Left lobe of liver (tissue), 2 donors: ENCODE measurements at places on chromosomes 2 and 18. TPM values are rescaled to one million over a fixed set of nuclear protein-coding genes. Genes with fewer than 3 reads are reported as not detected.

DNA sequence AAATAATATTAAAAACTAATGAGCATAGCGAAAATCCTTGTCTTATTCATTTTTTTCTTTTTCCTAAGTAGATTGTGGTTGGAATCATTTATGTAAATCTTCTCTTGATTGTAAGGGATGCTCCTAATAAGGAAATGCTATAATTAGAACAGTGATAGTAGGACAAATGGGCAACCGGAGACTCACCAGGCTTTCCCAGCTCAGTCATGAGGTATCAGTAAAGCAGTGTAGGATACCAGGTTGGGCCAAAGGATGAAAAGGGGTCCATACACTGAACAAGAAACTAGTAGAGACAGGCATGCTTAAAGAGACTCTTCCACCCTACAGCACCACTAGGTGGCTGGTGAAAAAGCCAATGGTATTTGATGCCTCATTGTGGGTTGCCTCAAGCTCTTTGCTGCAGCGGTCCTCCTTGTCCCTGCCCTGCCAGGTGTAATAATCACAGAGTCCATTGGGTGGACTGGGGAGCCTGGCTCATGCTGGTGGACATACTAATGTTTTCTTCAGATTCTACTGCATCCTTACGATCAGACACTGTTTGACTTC lies 71.4 kb upstream of the FAM98A start:
- no peak for DNase-seq

DNA sequence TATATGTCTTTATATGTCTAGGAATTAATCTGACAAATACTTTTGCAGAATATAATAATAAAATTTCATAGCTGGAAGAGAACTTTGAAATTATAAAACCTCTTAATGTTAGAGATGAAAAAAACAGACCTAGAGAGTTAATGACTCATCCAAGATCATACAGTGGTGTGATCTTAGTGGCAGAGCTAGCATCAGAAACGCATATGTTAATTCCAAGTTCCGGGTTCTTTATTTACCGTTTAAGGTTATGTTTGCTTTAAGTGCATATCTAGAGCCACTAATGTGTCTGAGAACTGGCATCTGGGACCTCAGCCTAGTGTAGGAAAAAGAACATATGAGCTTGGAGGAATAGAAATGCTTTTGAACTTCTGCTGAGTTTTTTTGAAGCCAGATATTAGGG lies 24.3 kb downstream of the CERS6 start:
- DNase-seq, result no peak

DNA sequence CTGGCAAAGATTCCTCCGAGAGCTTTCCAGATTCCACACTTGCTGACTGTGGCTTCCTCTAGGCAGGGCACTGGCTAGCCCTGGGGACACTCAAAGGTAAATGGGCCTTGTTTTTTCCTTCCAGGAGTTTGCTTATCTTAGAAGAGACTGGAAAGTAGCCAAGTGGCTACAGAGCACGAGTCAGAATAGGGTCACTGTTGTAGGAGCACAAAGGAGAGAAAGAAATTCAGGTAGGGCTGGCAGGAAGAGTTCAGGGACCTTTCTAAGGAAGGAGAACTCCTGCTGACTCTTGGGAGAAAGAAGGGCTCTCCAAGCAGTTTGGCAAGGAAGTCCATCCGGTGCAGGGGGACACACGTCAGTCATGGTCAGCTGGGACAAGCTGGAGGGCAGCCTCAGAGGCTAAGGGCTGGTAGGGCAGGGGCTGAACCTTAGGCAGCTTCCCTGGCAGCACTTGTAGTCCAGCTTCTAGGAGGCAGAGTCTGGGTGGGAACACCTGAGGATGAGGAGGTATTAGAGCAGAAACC lies 39.5 kb downstream of the NIFK start:
- DNase-seq, result no peak

DNA sequence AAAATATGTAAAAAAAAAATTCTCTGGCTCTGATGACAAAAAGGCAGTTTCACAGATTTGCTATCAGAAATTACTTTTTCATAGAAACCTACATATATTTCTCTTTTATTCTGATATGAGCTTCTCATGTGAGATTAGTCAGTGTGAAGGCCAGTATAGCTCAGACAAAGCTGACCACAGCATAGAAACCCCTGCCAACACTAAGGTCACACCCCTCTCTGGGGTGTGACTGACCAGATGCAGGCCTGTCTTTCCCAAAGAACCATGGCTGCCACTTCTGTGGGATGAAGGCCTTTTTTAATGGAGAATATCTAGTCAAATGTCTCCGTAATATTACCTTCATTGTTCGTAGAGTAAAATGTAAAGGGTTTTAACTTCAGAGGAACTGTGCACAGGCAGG lies 330.3 kb upstream of the KCNJ3 start:
- no peak for DNase-seq

- no peak for DNase-seq
Measured at GRCh38 chr2:29763371-29763770, 158.0 kb downstream of the ALK start.

DNA sequence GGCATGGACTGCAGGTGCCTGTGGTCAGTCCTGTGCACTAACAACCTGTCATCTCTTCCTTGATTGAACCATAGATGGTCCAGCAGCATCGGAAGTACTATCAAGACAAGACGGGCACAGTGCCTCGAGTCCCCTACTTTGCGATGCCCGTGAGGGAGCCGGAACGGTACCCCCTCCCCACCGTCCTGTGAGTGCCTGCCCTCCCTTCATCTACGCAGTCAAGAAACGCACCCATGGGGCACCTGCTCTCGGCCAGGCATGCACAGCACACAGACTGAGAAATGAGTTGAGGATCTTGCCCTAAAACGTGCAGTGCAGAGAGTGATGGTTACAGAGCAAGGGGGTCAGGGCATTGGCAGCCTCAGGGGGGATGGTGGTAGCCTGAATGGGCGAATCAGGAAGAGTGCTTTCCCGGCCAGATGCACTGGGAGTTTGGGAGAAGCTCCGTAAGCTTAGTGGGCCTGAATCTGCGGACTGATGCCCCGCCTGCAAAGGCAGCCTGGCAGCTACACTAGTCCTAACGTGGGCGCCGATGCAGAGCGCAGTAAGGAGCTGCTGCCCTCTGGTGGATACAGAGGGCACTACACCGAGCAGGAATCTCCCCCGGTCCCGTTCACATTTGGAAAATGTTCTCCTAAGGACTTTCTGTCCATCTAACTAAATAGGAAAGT lies 63.6 kb downstream of the CIB4 start:
- peak; percentile 61 for DNase-seq

DNA sequence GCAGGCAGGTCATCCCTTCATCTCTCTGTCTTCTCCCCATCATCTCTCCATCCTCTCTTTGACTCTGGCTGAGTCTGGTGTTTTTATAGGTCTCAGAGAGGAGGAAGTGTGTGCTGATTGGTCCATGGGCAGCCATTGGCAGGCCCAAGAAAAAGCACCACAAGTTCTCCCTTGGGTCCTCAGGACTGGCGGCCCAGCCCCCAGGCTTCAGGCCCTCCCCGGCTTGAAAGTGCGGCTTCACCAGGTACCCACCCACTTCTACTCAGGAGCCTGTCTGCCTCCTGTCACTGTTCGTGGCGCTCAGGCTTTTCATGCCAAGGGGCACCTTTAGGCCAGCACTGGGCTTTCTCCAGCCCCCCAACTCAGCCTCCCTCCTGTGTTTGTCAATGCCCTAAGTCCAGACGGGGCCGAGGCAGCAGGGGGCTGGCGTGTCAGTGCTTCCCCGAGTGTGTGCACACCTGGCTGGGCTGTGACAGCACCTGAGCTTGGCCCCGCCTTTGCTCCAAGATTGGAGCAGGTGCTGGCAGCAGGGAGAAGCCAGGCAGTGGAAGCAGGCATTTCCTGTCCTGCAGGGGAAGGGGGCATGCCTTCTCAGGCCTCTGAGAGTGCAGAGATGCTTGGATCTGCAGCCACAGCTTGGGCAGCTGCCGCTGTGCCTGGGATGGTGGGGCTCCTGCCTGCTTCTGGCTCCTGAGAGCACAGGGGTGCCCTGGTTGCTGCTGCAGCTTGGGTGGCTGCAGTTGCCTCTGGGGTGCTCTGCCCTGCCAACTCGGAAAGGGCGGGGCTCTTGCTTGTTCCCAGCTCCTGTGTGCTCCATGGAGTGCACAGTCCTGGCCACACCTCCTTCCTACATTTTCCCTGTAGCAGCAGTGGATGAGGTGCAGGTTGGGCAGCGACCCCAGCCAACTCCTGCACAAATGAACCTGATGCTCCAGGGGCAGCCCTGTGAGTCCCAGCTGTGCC lies 34.1 kb downstream of the FBXO48 start:
- DNase-seq, result no peak

- DNase-seq, result no peak
Measured at GRCh38 chr2:182628916-182629315, 87.1 kb upstream of the DNAJC10 start.

GRCh38 chr2:13102397-13103063 lies 385.8 kb downstream of the TRIB2 start:
- DNase-seq, result no peak

Gene HJURP
- total RNA-seq, result 0.50 TPM

Gene SPDYA
- total RNA-seq, result 0.13 TPM

Gene CCDC121
- 1.2 TPM for total RNA-seq

Gene SDC1
- 537 TPM for total RNA-seq

Gene TMEM198
- total RNA-seq, result 2.1 TPM

Gene SLC14A1
- total RNA-seq, result 0.96 TPM

Gene C18orf63
- not detected for total RNA-seq
